Activated naive CD4-positive, alpha-beta T cell (primary cell): ENCODE measurements at places on chromosomes 7 and 10.
A peak's percentile ranks its signal among the peaks of the same experiment; 100 is the strongest.

- DNase-seq, result no peak
Observed at GRCh38 chr10:5453749-5454489, 41.6 kb downstream of the NET1 start.

DNA sequence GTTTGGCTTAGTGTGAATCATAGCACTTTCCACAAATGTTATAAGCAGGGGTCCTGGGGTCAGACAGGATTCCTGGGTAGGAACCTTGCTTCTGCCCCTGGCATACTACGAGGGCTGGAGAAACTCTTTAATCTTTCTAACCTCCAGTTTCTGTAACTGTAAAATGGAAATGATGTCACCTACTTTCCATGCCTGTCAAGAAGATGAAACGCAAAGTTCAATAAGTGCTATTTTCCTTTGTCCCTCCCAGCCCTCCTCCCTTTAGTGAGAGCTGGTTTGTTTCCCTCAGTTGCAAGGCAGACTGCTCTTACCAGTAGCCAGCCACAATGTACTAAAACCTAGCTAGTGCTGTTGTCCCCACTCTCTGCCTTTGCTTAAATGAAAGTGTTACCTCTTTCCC is 117.1 kb upstream of the HPS1 start:
- no peak for DNase-seq

- DNase-seq, result no peak
Observed at GRCh38 chr10:126208726-126209302, 179.5 kb downstream of the ADAM12 start.

DNA sequence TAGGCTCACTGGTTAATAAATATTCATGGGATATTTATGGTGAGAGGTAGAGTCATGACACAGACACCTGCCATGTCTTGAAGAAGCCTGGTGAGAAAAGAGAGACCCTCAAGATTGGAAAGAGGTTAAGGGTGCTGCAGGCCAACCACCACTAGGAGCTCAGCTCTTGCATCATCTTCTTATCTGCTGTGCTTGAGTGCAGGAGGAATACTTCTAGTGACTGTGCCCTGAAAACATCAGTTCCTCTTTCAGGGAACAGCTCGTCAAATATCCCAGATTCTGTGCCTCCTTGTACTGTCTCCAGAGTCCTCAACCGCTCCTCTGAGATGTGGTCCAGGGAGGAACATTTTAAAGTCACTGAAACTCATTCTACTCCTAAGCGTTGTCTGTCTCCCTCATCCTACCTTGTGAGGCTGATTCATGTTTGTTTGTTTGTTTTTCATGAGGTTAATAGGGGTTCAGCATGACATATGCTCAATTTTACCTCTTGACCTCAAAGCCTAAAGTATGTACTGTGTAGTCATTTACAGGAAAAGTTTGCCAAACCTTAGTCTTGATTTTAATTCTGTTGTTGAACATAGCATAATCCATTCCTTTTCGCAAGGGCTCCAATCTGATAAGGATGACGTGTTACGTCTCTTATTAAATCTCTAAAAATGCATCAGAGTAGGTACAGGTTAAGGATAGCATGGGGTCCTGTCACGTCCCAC is 293.1 kb downstream of the C7orf25 start:
- no peak for DNase-seq

- DNase-seq, result no peak
Observed at GRCh38 chr10:70162892-70163201, 7.5 kb downstream of the SAR1A start.

DNA sequence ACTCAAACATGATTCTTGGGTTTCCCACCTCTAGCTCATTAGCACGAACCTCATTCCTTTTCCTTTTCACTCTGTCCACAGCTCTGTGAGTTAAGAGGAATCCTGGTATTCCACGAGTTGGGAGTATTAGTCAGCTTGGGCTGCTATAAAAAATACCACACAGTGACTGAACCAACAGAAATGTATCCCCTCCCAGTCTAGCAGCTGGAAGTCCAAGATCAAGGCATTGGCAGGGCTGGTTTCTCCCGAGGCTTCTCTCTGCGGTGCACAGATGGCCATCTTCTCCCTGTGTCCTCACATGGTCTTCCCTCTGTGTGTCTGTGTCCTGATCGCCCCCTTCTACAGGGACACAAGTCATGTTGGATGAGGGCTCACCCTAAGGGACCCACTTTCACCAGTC is 261.6 kb downstream of the TNS3 start:
- no peak for DNase-seq

GRCh38 chr10:79028056-79028430 is 40.7 kb upstream of the ZMIZ1 start:
- DNase-seq, result no peak

DNA sequence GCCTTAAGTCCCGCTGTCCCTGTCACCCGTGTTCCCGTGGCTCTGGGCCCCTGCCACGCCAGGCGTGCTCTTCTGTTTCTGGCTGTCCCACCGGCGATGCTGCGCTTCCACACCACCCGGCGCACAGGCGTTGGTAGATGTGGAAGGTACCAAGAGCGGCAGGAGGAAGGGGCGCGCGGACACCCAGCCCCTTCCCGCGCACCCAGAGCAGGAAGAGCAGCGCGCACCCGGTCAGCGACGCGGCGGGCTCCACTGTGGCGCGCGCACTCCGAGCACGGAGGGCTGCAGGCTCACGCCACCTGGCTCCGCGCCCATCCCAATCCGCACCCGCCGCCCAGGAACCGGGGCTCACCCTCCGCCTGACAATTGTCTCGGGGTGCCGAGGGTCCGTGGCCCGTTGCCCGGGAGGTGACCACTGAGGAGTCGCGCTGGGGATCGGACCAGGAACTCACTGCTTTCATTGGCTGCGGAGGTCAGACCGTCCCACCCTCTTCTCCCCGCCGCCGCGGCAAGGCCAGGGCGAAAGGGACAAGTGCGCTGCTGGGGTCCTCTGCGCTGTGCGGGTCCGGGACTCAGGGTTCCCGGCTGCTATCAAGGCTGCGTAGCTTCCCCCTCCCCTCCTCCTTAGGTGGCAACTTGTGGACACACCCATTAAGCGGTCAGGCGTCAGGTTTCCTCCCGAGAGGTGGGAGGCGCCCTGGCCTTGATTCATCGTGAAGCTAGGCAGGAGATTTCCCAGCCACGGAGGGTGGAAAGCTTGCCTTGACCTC is 121.6 kb upstream of the ZNF92 start:
- no peak for DNase-seq

GRCh38 chr10:132904181-132904813 is 38.1 kb downstream of the CFAP46 start:
- DNase-seq, result no peak

DNA sequence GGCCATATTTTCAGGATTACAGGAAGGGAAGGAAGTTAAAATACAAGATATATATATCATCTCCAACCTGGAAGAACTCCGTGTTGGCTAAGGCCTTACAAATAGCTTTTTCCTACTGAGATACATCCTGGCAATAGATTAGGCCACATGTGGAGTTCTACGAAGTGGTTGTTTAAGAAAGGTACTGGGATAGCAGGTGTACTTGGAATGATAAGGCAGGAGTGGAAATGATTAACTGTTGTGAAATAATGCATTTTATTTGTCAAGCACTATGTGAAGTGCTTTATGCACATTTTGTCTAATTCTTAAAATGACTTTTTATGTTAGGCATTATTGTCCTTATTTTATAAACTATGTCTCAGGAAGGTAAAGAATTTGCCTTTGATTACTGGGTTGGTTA is 18.9 kb upstream of the SMIM30 start:
- DNase-seq, result no peak

- no peak for DNase-seq
Observed at GRCh38 chr7:93232673-93233018, 480 bp downstream of the VPS50 start.

DNA sequence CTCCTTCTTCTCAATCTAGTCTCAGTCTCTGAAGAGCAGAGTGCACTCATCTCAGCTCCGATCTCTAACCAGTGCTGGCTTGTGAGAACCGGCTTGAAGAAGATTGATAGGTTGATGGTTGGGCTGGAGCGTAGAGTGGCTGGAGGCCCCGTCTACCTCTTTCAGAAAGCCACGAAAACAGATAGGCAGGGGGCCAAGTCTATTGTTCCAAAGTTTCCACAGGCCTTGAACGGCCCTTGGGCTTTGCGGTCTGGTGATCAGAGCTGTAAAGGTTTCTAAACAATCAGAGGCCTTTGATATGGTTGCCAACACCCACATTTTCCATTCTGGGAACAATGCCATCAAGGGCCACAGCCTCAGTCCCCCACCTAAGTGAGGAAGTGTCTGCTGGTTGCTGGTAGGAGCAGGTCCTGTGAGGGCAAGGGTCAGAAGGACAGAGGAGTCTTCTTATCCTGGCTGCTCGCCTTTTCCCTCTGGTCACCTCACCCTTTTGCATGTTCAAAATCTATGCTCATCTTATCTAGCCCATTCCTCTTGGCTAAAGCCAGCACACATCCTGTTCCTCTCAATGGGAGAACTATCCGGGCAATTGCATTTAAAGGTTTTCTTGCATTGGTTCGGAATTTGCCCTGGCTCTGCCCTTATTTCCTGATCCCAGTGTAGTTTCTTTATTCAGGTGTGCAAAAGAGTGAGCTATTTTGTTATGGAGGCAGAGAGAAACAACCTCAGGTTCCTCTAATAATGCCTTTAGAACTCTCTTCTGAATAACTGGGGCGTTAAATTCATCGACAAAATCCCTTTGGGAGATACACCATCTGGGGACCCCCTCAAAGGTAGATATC is 70.3 kb upstream of the KMT2E start:
- peak; percentile 17 for DNase-seq

DNA sequence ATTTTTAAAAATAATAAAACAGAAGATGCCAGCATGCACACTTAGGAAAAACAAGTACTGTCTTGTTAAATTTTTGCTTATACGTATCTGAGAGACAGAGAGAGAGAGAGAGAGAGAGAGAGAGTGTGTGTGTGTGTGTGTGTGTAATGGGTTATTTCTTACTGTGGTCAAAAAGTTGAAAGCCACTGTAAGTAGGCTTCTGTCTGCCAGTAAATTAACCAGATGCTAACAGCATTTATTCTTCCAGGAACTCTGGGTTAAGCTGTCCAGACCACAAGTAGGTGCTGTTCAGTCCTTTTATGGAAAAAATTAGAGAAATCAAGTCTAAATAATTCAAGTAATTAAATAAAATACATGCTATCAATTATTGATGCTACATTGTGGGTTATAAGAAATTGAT is 39.7 kb downstream of the RNF32 start:
- no peak for DNase-seq

DNA sequence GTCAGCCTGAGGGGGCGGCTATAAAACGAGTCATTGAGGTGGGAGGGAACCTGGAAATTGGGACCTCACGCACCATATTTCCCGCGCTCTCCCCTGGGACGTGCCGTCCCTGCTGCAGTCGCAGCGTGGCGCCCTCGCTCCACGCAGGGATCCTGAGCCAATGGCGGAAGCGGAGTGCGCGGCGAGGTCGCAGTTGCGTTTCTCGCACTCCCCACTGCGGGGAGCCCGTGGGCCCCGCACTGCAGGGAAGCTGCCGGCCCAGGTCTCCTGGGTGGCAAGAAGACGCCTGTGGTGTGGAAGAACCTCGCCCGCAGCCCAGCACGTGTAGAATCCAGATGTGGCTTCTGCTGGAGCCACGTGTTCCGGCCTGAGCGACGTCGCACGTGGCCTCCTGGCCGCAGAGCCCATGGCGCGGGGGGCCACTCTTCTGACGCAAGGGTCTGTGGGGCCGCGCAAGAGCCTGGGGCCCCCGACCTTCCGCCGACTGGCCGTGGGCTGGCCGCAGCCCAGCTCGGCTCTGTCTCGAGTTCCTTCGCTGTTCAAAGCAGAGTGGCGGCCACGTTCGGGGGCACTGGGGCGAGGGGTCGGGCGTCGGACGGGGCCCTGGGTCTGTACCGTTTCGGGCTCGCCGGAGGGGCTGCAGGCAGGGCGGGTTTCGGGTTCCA is 26.4 kb downstream of the HIF1AN start:
- peak; percentile 60 for DNase-seq

DNA sequence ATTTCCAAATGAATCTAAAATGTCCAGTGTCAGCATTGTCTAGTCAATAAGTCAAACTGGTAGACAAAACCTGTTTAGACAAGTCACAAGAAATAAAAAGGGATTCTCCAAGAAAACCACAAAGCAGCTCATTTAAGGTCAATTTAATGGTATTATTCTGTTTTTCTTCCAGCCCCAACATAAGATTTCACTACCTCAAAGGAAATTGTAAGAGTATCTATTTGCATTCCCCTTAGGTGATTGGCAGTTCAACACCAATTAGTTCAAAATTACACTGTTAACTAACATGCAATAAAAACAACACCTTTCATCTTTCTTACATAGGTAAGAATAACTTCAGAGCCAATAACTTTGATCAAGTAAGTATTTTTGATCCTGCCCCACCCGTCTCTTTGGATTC is 106.3 kb downstream of the RNF32 start:
- no peak for DNase-seq

DNA sequence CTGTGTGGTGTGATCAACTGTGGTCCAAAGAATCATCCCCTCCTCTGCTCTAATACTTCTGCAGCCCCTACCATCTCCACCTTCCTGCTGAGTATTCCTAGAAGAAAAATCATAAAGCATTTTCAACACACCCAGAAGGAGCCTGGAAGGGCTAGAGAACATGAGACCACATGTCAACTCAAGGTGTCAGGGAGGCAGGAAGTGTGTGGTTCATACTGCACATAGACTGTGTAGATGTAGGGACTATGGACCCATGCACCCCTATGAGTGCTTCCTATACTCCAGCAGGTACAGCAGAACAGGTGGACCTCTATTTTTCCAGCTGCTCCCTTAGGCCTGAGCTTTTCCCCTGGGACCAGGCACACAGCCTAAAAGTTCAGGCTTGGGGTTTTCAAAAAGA is 2.6 kb upstream of the ZNF746 start:
- DNase-seq, result no peak

DNA sequence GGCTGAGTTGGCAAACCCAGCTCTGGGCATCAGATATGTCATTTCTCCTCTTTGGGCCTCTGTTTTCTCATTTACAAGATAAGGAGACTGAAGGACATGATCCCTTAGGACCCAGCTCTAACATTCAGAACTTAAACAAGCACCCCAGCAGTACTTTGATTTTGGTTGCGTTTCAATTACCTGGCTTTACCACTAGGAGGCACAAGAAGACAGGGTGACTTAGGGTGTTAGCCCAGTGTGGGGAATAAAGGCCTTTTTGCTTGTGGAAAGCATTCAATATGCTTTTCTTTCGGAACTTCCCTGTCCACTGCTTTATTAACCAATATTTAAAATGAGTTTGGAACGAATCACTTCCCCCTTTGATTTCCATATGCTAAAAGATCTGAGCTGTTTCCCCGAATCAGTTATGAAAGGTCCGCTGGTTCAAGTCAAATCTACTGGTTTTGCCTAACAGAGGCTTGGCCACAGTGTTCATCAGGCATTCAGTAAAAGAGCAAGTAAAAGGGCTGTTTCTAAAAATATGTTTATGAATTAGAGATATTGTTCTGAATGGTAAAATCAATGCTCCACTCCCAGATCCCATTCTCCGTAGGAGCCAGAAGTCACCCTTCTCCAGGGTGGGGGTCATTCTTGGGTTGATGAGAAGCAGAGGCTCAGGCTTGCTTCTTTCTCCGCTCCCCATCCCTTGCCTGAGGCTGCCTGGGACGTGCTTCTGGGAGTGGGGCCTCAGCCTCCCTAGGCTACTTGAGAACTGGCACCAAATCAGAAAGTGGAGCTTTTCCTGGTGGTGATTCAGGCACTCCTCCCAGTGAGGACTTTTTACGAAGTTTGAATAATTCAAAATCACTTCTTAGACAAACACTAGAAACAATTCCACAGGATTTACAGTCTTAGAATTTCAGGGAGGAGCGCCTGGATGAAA is 105.5 kb downstream of the MYOF start:
- no peak for DNase-seq
